ENCODE measurements at places on chromosomes 16 and 17.

- no peak for DNase-seq
These were observed 11.6 kb upstream of the GP1BA start for GRCh38 chr17:4920351-4921048.

DNA sequence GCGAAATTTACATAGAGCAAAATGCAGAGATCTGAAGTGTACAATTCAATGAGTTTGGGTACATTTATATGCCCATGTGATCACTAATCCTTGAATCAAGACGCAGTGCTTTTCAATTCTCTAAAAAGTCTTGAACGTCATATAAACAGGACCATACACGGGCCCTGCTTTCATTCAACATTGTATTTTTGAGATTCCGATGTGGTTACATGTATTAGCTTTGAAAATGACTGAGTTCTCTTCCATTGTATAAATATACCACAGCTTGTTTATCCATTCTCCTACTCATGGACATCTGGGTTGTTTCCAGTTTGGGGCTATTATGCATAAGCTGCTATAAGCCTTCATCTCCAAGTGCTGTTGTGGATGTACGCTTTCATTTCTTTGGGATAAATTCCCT, 45.5 kb downstream of the ZCCHC14 start:
- DNase-seq: no peak

DNA sequence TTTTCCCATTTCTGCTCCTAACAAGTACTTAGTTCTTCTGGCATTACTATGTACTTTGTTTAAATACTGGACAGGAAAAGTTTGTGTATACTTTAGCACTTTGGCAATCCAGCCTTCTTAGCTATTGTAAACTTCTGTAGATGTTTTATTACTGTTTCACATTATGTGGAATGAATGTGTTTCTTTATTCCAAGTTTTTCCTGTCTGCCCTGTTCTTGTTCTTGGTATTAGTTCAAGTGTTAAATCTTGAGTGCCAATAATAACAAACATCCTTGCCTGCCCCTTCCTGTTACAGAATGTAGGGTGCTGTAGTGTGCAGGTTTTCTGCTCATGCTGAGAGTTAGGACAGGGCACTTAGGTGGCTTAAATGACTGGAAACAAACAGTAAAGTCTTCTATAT, 7.3 kb upstream of the CAPNS2 start:
- DNase-seq: no peak

DNA sequence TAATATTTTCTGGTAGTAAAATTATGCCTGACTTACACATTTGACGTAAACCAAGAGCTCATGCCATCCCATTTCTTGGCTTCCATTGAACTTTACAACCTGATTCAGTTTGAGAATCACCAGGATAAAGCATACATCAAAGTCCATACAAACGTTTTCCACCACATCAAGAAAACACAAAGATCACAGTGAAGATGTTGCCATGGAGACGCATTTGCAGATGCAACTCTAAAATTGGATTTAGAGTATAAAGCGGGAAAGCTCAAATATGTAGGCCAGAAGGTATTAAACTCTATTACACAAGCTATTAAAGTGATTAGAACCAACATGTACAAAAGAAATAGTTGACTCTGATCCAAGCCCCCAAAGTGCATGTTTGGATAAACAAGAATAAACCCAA, 10.4 kb downstream of the C16orf46 start:
- DNase-seq: no peak

DNA sequence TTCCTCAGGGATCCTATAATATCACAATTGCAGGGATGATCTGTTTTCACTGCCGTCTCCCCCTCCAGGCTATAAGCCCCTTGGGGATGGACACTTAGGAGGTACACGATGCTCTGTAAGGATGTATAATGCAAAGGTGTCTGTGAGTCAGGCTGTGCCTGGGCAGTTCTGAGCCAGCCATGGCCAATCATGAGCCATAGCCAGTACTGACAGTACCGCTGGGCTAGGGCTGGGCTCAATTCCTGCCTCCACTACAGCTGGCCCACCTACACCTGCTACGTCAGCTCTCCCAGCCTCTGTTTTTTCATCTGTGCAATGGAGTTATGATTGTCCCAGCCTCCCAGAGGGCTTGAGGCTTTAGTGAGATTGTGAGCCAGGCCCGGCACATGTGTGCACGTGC, 2.8 kb upstream of the WNT9B start:
- DNase-seq: no peak

Measured in cortex of kidney (tissue), 1 donor.